Renal cortical epithelial cell (primary cell): ENCODE measurements at places on chromosomes 2 and 18. TPM values are rescaled to one million over a fixed set of nuclear protein-coding genes. Genes with fewer than 3 reads are reported as not detected.
A peak's percentile ranks its signal among the peaks of the same experiment; 100 is the strongest.

GRCh38 chr18:62091487-62092120, 95.3 kb downstream of the PIGN start:
- no peak for DNase-seq

DNA sequence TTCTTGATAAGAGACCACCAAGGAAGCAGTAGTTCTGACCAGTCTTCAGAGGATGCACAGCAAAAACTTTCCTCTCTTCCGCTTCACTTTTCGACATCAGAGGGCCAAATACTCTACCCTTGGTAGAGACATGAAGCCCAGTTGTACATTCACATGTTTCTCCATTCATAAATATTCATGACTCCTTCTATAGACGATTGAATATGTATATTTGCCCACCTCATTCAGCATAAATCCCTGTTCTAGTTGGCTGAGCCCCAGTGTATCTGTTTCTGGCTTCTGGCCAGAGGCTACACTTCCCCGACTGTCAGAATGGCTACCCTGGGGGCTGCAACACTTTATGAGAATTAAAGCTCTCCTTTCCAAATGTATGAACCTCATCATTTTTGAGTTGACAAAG, 258.5 kb downstream of the ASXL3 start:
- no peak for DNase-seq

- no peak for DNase-seq
Measured at GRCh38 chr2:235009081-235009480, 57.3 kb downstream of the SH3BP4 start.

GRCh38 chr18:55136258-55136657, 177.0 kb upstream of the CCDC68 start:
- DNase-seq = no peak

DNA sequence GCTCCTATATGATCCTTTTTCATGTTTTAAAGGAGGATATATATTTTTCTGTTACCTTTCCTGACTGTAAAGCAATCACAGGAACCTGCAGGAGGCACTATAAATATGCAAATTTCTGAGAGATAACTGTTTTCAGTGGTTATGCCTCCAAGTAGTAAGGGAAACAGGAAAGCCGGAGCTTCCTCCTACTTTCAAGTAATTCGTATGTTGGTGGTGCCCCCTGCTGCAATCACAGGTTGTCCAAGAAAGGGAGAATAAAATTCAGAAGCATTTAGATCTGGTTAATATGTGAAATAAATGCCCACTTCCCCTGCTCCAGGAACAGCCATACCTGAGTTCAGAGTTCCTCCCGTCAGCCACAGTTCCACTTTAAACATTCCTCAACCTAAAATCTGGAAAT, 12.0 kb upstream of the BCL11A start:
- DNase-seq = peak; percentile 27

DNA sequence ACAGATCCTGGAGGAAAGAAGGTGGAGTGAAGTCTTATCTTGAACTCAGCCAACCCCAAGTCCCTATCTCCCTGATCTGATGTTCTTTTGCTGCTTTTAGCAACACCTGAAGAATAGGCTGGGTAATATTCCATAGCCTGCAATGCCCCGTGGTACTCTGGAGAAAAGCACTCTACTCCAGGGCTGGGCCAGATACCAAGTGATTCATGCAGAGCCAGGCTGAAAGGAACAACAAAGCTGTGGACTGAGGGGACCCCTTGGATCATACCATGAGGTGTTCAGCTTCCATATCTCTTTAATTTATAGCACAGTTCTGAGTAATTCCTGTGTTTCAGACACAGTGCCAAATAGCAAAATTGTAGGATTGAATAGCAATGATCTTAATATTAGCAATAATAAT, 130.6 kb downstream of the NXPH2 start:
- no peak for DNase-seq

GRCh38 chr2:99808361-99809200, 318.8 kb upstream of the REV1 start:
- DNase-seq = no peak

GRCh38 chr2:179764710-179765109, 96.7 kb downstream of the ZNF385B start:
- no peak for DNase-seq

Gene PTPRM
- total RNA-seq = 103 and 263 TPM in 2 replicates

Gene MC2R
- total RNA-seq = not detected in 2 replicates

Gene SPDYA
- total RNA-seq = 0.69 and 3.5 TPM in 2 replicates
